ENCODE measurements at places on chromosomes 3 and 15.

DNA sequence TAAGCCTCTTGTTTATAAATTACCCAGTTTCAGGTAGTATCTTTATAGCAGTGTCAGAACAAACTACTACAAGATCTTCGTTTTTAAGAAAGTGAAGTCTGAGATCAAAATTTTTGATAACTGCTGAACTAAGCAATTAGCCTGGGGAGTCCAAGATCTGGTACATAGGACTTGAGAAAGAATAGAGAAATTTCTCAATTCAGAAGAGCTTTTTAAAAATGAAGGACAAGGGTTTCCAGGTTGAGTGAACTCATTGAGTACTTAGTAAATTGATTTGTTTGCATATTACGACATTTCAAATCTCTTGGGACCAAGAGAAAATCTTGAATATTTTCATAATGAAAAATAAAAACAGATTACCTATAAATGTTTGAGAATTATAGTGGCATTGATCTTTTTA lies 386.6 kb upstream of the THRB start:
- no peak for DNase-seq

DNA sequence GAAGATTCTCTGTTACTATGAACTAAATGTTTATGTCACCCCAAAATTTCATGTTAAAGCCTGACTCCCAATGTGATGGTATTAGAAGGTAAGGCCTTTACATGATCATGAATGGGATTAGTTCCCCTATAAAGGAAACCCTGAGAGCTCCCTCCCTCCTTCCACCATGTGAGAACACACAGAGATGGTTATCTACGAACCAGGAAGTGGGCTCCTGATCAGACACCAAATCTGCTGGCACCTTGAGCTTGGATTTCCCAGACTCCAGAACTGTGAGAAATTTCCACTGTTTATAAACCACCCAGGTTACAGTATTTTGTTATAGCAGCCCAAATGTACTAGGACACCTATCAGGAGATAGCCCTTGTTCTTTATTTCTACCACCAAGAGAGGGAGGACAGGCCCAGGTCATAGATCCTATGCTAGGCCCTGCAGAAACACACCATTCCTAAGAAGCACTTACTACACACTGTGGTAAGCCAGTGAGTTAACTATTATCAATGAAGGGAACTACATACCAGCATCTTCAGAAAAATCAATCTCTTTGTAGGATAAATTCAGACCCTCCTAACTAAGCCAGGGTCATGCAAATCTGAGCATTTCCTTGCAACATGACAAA lies 59.0 kb downstream of the PRKAR2A start:
- no peak for DNase-seq

GRCh38 chr15:45523166-45523460 lies 558 bp upstream of the SLC30A4 start:
- no peak for DNase-seq

DNA sequence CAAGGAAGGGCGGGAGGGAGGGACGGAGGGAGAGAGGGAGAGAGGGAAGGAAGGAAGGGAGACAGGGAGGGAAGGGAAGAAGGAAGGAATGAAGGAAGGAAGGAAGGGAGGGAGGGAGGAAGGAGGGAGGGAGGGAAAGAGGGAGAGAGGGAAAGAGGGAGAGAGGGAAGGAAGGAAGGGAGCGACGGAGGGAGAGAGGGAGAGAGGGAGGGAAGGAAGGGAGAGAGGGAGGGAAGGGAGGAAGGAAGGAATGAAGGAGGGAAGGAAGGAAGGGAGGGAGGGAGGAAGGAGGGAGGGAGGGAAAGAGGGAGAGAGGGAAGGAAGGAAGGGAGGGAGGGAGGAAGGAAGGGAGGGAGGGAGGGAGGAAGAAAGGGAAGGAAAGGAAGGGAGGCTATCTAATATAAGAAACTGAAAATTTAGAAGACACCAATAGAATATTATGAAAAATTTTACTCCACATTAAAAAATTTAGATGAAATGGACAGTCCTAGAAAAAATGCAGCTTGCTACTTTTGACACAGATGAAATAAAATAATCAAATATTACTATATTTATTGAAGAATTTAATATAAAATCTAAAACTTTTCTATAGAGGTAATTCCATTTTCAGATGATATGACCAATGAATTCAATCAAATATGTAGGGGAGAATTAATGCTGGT lies 280.3 kb upstream of the SLITRK3 start:
- DNase-seq: no peak

DNA sequence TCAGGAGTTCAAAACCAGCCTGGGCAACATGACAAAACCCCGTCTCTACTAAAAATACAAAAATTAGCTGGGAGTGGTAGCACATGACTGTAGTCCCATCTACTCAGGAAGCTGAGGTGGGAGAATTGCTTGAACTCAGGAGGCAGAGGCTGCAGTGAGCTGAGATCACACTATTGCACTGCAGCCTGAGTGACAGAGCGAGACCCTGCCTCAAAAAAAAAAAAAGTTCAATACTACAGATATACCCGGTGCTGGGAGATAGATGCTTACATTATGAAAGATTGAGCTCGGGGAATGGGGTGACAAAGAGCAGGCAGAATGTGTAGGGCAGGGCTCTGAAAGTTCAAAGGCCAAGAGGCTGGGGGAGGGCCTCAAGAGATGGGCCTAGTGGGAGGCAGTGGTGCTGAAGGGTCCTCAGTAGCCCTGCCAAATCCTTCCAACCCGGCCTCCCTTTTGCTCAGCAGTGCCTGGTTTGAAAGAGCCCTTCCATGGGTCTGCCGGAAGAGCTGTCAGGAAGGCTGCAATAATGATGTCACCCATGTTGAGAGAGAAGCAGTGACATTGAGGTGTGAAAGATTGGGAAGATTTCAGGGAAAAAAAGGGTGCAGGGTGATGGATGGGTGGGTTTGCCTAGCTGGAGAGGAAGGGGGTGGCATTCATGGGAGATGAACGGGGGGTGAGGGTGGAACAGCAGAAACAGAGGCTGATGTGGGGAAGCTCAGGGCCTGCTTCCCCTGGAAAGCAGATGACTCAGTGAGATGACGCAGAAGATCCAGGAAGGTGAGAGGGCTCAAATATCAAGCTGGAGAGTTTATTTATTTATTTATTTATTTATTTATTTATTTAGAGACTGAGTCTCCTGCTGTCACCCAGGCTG lies 20.0 kb upstream of the IREB2 start:
- DNase-seq: no peak

GRCh38 chr3:114671741-114672510 lies 378.1 kb downstream of the TIGIT start:
- no peak for DNase-seq

DNA sequence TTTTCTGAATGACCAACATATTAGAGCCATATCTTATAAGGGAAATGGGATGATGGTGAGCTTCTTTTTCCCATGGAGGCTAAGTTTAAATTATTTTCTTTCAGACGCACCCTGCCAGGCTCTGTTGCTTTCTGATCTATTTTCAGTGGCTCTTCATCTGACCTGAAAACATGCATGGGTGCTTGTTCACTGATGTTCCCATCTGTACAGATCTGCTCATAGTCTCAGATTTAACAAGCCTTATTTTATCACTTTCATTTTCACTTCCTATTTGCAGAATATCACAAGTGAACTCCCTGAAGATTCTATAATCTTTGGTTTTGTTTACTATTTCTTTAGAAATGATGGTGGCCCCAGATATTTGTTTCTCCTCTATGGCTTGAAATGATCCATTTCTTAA lies 31.1 kb upstream of the SUCLG2 start:
- DNase-seq: no peak

DNA sequence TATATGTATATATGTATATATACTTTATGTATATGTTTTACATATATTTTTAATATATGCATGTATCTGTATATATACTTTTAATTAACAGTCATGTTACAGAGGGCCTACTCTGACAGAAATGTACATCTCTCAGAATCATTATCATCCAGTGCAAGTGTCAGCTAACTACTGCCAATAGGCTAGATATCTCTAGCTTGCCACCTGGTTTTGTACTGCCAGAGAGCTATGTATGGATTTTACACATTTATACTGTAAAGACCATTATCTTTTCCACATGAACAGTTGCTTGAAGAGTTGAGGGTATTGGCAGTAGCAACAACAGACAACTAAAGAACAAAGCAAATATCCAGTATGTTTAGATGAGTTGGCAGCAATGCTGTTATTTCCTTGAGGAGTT lies 99.7 kb upstream of the VGLL3 start:
- no peak for DNase-seq

GRCh38 chr3:149820183-149820582 lies 7.2 kb downstream of the RNF13 start:
- no peak for DNase-seq

GRCh38 chr3:130354430-130354829 lies 9.0 kb downstream of the COL6A5 start:
- DNase-seq: no peak

DNA sequence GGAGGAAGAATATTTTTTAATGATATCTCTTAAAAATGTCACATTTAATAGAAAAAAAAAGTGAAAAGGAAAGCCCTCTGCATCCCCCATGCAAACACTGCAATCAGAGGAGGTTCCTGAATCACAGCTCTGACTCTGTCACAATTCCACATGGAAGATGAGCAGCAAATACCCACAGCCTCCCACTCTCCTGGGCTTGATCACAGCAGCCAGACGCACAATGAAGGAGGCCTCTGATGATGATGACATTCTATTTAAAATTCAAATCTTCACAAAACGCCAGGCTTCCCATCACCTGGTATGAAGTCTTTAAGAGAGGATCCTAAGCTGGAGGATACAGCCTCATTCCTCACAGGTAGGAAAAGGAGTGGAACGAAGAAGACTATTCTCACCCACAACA lies 9.1 kb upstream of the DIS3L start:
- no peak for DNase-seq

GRCh38 chr15:99738021-99738847 lies 5.0 kb upstream of the LYSMD4 start:
- no peak for DNase-seq

- DNase-seq: no peak
These were observed 43.3 kb downstream of the POMGNT2 start for GRCh38 chr3:43062564-43063040.

DNA sequence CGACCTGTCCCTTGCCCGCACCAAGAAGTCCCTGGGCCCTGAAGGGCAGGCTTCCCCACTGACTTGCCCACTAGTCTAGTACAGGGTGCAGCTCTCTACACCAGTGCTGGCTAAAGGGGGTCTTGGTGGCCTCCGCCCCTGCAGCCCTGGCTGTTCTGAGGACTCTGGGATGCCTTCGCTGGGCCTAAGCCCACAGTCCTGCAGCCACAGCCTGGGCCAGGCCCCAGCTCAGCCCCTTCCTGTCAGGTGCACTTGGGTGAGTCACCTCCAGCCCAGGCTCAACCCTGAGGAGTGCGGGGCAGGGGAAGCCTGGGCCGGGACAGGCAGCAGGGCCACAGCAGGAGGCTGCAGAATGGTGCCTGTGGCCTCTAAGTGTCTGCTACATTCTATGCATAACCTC lies 971 bp downstream of the C3orf22 start:
- DNase-seq: no peak

GRCh38 chr3:141292356-141293058 lies 60.9 kb downstream of the PXYLP1 start:
- DNase-seq: no peak

DNA sequence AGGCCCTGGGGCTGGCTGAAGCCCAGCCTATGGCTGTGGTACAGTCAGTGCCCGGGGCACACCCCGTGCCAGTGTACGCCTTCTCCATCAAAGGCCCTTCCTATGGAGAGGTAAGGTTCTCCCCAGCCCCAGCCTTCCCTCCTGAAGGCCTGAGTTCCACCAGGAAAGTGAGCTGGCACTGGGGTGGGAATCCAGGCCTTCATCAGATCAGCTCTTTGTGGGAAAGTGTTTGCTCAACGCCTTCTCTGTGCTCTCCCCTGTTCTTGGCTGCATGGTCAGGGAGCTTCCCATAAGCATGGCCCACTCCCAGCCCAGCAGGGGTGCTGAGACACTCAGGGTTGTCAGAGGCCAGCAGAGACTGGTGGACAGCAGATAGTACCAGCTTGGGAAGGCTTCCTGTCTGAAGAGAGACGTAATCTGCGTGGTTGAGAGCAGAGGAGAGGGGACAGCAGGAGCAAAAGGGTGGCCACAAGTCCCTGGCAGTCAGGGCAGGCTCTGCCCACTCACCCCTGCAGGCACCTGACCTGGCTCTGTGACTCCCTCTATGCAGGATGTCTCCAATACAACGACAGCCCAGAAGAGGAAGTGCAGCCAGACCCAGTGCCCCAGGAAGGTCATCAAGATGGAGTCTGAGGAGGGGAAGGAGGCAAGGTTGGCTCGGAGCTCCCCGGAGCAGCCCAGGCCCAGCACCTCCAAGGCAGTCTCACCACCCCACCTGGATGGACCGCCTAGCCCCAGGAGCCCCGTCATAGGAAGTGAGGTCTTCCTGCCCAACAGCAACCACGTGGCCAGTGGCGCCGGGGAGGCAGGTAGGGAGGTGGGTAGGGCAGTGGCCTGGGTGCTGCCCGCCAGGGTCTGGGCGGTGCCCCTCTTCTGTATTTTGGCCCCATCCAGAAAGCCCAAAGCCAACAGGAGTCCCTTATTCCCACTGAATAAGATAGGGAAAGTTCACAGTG lies 38.4 kb downstream of the PML start:
- DNase-seq: no peak

GRCh38 chr3:97910931-97911351 lies 61.3 kb downstream of the RIOX2 start:
- DNase-seq: no peak

DNA sequence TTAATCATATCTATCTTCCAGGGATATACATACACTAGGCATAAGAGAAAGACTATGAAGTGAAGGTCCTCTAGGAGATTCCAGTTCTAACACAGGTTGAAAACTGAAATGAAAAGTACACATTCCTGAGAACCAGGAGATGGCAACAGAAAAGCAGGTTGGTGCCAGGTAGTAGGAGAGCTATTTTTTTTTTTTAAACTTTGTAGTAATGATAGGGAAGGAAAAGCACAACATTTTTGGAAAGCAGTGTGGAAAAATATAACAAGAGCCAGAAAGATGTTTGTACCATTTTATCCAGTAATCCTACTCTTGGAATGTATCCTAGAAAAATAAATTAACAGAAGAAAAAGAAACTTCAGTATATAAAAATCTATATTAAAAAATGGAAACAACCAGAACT lies 189.9 kb downstream of the DTWD1 start:
- no peak for DNase-seq

- DNase-seq: no peak
These were observed 9.2 kb downstream of the NEIL1 start for GRCh38 chr15:75356006-75356405.

DNA sequence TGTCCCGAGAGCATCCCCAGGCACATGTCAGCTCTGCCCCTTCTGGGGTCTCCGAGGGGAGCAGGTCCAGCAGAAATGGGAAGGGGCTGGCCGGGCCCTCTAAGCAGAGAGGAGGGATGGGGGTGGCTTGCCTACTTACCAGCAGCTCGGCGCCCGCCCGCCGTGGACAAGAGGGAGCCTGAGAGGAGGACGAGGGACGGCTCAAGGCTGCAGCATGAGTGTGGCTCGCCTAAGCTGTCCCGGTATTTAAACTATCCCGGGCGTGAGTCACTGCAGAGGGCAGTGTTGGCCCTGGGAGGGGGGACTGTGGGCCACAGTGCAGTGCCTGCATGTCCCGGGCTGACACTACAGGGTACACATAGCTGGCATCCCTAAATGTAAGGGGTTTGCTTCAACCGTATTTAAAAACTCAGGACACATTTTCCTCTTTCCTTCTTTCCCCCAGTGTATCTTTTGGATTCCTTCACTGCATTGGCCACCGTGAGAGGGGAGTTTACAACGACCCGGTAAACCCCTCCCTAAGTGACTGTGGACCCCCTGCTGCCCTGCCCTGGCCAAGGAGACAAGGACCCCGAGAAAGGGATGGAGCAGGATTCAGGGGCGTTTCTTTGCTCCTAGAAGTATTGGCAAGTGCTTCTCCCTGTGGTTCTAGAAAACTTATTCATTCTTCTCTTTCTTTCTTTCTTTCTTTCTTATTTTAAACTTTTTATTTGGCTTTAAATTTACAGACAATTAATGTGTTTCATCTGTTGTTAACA lies at the start of gene LRRC15:
Gene LRRC15 (minus strand): TSS at position 222 of the 758 bp plus-strand sequence. CDS start 8,700 bp downstream, outside the sequence.
- DNase-seq: no peak

- DNase-seq: no peak
These were observed 4.0 kb downstream of the PATL2 start for GRCh38 chr15:44706946-44707636.

Measured in NCI-H1417 treated with DMSO at 0.1 percent for 48 hours (cell line).